GM10248 (cell line): ENCODE measurements at places on chromosomes 12 and 14.

GRCh38 chr12:45582536-45582935 lies 147.0 kb upstream of the ARID2 start:
- DNase-seq: no peak

DNA sequence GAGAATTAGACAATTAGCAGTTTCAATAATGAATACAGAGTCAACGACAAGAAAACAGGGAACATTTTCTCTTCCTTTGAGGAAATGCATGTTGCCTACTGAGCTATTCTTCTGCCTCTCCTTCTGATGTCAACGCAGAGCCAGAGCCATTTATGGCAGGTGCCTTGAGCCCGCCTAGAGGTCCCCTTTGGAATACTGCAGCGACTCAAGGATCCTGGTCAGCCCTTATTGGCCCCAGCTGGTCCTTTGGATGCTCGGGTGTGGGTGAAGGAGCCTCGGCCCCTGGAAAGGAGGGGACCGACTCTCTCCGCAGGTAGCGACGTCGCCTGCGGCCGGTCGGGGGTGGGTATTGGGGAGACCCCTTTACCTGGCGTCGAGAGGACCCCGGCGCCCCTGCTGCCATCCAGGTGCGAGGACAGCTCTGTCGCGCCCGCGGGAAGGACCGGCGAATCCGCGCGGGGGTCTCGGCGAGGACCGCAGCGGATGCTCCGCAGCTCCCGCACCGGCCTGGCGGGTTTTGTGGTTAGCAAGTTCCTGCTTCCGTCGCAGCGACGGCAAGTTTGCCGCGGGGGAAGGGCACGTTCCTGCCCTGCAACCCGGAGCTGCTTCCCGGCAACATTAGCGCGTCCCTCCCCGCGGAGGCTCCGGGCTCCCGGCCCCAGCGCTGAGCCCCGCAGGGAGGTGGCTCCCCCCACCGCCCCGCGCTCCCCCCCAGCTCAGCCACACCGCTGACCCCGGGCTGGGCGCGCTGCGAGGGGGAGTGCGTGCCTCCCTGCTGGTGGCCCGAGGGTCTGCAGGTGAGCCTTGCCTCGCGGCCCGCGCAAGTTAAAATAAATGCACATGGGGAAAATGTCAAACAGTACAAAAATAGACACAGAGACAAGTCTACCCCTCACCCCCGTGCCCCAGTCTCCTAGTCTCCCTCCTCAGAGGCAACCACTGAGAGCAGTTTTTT lies at the start of gene MANSC1:
TSS of gene MANSC1 (minus strand) at position 532 of the 955 bp plus-strand sequence. CDS start 6,928 bp downstream, outside the sequence.
- peak; percentile 39 for DNase-seq

DNA sequence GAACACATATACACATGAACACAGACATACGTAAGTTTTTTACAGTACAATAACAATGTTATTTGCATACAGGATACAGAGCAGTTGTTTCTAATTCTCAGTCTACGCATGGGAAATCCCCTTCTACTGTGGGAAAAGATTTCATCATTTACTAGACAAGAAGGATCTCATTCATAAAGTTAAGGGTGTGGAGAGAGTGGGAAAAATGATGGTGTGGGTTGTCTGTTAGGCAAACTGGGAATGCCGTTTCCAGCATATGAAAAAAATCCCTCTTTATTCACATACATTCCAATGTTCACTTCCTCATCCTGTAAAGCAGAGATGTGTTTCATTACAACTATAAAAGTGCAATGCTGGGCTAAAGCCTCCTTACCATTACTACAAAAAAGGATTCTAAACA lies 120.9 kb downstream of the SINHCAF start:
- peak; percentile 34 for DNase-seq

GRCh38 chr12:58169826-58170225 lies 228.5 kb downstream of the ATP23 start:
- DNase-seq: no peak

DNA sequence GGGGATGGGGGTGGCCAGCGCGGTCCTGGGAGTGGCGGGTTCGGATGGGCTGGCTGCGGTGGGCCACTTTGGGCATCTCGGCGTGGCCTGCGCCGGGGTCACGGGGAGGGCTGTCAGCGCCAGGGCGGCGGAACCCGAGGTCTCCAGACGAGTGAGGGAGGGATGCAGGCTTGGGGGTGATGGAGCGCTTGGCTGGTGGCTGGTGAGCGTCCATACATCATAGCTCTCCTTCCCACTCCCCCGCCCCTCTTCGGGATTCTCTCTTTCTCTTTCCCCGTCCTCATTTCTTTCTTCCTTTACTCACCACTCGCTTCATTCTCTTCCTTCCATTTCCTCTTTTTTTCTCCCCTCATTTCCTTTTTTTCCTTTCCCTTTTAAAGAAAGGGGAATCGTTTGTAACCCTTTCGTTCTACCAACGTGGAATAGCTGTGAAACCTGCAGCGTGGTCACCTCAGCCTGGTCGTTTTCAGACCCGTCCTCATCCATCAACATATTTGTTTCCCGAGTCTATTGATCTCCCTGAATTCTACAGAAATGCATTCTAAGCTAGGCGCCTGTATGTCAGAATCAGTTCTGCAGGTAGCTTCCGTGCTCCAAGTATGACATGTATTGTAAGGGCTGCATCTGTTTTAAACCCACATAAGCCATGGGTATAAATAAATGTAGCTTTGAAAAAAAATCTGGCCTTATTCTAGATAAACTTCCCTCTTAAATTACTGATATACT lies 260.3 kb upstream of the E2F7 start:
- DNase-seq: peak; percentile 15

GRCh38 chr12:54879579-54879978 lies 25.3 kb downstream of the MUCL1 start:
- no peak for DNase-seq

- no peak for DNase-seq
These were observed 18.0 kb upstream of the PARP11 start for GRCh38 chr12:3891201-3891600.

DNA sequence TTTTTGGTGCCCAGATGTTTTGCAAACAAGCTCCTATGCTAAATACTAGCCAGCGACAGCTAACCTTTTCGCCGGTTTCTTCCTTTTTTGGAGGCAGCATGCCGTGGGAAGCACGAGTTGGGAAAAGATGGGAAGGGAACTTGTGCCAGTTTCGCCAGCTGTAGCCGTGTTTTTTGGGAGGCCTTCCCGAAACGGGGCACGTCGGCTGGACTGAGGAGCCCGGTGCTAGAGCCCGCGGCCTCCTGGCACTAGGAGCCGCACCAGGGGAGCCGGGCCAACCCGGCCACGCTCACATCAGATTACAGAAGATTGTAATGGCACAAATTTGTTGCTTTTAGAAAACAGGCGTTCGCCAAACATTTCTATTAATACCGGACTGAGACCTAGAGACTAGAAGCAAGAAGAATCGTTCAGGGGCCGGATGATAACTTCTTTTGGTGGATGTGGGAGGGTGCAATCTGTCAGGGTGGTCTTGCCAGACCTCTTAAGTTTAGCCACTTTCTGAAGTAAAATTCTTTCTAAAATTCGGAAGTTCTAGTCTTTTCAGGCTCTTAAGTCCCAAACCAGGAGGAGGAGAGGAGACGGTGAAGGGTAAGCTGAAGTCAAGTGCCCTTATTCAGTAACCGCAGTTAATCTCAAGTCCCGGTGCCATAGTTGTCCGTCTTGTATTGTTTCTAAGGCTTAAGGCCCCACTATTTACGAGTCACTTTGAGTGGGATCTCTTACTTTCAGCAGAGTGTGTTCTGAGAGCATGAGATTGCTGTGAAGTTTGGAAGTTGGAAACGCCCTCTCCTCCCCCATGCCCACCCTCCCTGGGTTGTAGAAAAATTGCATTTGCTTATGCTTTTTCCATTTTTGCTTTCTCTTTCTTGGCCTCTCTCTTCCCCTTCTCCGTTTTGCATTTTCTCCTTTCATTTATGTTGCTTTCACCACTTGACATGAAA lies 1.3 kb downstream of the RASSF3 start:
- DNase-seq: no peak

- DNase-seq: no peak
These were observed 19.6 kb downstream of the KLRB1 start for GRCh38 chr12:9587987-9588600.

DNA sequence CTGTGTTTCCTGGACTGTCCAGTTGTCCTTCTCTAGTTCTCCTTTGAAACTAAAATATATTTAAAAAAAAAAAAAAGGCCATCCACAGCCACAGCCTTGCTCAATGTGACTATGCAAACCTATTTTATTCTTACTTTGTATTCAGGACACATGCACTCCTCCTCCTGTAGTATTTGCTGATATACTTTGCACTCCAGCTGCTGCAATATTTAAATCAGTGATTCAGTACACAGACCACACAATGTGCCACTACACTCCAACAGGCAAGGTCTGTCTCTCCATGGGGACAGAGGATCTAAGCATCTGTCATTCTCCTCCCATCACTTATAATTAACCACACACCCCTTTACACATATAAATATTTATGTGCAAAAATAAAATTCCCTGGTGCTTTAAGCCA lies 40.2 kb upstream of the CCDC196 start:
- no peak for DNase-seq

- no peak for DNase-seq
These were observed 120.9 kb downstream of the TMTC1 start for GRCh38 chr12:29662734-29663323.

GRCh38 chr14:71483154-71483553 lies 449.1 kb upstream of the RGS6 start:
- DNase-seq: no peak

DNA sequence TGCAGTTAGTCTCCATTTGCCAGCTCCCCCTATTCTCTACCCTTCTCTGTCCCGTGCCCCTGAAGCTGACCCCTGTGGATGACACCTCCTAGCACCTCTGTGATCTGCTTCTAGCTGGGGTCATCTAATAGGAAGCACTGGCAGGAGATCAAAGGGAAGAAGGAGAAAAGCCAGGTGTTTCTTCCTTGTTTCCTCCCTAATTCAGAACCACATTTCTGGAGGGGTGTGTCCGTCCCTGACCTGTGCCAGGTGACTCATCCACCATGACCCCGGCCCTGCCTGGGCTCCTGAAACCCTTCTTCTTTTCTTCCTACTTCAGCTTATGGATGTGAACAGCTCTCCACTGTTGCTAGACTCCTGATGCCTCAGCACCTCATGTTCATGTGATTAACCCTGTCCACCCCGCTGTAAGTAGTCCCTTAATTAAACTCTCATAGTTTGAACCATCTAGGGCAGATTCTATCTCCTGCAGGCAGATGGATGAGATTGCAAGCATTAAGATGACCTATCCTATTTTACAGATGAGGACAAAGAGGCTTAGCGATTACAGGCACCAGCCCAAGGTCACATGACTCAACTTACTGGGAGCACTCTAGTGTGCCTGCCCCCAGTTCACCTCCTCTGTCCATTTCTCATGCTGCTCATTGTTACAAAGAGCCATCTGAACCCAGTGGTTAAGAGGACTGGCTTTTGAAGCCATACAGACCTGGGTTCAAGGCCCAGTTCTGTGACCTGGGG lies 770.5 kb downstream of the MED13L start:
- no peak for DNase-seq

DNA sequence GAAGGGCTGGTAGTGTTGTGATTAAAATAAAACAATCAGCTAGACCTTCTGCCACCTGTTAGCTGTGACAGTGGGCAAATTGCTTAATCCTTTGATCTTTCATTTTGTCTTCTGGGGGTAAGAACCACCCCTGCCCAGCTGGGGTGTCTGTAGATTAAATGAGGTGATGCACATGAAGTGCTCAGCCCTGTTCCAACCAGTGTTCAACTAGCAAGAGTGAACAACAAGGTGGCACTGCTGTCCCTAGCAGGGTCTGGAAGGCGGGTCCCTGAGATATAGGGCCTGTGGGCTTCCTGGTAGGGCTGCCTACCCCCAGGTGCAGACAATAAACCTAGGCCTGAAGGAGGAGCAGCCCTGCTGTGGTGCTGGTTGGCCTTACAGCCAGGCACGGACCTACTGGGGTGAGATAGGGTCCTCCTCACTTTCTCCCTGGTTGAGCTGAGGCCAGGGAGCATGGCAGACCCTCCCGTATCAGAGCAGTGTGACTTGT lies 60.6 kb downstream of the ARL6IP4 start:
- no peak for DNase-seq

DNA sequence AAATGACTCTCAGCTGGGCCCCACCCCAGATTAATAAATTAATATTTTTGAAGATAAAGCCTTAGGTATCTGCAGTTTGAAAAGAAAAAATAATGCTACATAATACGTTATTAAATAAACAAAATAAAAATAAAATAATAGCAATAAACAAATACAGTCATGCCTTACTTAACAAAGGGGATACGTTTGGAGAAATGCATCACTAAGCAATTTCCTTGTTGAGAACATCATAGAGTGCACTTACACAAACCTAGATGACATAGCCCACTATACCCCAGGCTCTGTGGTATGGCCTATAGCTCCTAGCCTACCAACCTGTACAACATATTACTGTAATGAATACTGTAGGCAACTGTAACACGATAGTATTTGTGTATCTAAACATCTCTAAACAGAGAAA lies 7.1 kb upstream of the EGLN3 start:
- no peak for DNase-seq

- DNase-seq: no peak
These were observed 86.3 kb downstream of the SEC23A start for GRCh38 chr14:39016733-39017095.

DNA sequence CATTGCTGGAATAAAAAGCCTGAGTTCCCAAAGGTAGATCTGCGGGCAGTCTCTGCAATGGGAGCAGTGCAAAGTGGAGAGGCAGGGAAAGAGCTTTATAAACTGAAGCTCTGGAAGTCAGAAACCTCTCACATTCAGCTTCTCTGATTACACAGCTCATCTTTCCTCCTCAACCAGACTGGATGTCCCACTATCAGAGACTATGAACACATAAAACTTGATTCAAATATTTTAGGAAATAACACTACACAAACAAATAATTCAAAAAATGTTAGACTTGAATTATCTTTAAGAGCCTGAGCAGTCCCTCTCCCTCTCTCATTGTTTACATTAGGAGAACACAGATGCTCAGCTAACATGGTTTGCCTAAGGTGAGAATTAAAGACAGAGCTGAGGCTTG lies 72.9 kb downstream of the DENND5B start:
- DNase-seq: no peak

- no peak for DNase-seq
These were observed 647.8 kb downstream of the TMEM121 start for GRCh38 chr14:106174206-106174605.

GRCh38 chr12:64494998-64495729 lies 43.2 kb downstream of the TBK1 start:
- no peak for DNase-seq

DNA sequence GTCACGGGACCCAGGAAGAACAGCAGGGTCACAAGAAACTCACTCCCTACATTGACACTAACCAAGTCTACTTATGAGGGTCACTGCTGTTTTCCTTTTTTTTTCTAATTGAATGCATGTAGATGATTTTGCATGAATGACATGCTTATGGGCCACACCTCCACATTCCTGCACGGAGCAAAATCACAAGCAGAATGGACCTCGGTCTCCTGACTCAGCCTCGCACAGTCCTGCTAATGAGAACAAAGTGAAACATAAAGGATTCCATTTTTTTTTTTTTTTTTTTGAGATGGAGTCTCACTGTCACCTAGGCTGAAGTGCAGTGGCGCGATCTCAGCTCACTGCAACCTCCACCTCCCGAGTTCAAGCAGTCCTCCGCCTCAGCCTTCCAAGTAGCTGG lies 12.3 kb downstream of the SCARB1 start:
- no peak for DNase-seq

DNA sequence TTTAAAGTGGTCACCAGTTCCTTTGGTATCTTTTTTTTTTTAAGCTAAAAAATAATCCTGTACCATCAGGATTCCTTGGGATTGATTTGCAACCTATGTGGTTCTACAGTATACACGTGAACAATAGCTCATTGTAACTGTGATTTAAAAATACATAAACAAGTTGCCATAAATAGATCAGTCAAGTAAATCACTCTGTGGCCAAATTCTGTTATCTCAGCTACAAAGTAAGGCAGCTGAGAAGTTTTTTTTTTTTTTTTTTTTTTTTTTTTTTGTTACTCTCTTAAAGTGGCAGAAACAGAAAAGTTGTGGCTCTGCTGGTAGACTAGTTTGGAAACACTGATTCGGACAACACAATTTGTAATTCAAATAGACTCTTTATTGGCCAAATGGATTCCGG lies 104.5 kb downstream of the PRICKLE1 start:
- no peak for DNase-seq
